ENCODE measurements at places on chromosomes 4 and X.

DNA sequence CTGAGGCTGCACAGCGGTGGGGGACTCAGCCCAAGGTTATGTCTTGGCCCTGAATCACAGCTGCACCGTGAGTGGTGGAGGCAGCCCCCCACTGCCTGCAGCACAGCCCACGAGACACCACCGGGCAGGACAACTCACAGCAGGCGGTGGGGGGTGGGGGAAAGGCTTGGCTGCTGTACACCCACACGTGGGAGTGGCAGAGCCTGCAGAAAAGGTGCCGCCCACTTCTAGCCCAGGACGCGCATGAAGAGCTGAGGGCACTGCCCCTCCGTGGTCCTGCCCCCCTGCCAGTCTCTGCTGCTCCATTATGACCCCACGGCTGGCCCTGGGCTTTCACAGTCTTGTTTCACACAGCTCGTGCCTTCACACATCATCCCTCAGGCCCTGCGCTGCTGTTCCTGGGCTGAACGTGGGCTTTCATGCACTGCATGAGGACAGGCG, 40.8 kb downstream of the FGFRL1 start:
- DNase-seq = no peak

- DNase-seq = no peak
Measured at GRCh38 chr4:185740471-185740873, 71.5 kb downstream of the SORBS2 start.

GRCh38 chrX:39158801-39159657, 357.8 kb downstream of the MID1IP1 start:
- DNase-seq = no peak

DNA sequence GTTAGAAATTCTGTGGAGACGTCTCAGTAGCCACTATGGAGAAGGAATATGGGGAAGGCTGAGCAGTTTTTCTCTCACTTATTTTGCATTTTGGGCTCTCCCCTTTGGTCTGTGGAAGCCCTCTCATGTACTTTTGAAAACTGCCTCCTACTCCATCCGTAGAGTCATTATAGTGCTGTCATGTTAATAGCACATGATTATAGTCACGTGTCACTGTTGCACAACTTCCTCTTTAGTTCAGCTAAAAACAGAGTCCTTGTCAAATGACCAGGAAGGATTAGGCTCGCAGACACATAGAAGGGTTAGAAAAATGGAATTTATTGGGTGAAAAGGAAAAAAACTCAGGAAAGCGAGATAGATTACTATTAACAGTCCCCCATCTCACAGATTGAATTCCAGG, 258.2 kb upstream of the CXorf51A start:
- no peak for DNase-seq

- no peak for DNase-seq
Measured at GRCh38 chrX:29746326-29746725, 469.0 kb upstream of the MAGEB2 start.

- no peak for DNase-seq
Measured at GRCh38 chr4:168585168-168586091, 88.6 kb downstream of the PALLD start.

DNA sequence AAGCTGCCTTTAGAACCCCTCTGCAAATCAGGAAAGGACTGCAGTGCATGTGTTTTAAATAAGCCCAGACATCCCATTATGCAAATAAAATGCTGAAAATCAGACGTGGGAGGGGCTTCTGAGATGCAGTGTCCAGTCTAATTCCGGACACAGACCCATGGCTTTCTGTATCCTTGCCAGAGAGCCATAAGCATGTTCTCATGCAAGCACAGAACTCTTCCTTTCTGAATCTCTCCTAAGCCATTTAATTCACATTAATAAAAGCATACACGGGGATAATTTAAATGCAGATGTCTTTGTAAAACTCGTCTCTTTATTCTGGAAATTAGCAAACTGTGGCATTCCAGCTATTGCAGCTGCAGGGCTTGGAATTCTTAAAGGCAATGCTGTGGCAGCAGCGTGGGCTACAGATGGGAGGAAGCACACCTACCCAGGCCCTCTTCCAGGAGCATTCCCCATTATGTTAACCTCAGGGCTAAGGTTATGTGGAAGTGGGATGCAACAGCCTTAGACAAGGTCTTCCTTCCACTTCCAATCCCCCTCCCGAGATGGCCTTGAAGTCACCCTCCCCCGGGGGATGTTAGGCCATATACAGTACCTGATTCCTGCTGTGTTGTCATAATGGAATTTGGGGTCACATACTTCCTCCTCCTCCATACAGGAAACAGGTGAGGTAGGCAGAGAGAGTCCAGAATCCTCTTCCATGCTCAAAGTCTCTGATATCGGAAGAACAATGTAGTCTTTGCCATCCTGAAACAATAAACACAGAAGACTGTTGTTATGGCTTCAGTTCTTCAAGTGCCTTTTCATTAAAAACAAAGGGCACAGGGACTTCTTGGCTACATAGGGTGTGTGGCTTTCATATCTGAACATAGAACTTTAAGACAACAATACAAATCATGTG, 38.1 kb downstream of the KDR start:
- no peak for DNase-seq

DNA sequence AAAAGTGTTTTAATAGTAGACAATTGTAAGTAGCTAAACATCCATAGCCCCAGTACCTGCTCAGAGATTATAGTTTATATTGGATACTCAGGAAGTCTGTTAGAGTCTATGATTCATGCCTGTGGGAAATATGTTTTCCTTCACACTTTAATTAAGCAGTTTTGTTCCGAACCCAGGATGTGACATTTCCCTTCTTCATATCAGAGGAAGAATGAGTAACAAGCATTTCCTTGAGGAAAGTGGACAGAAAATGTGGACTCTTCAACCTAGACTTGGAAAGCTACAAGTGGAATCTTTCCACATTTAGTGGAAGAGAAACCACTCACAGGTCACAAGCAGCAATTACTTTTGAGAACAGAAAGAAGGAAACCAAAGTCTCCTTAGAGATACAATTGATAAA, 419.4 kb downstream of the C4orf33 start:
- no peak for DNase-seq
